HT1080 (cell line): ENCODE measurements at places on chromosomes 5 and 9.
A peak's percentile ranks its signal among the peaks of the same experiment; 100 is the strongest.

GRCh38 chr9:101467690-101468089, 32.1 kb upstream of the ALDOB start:
- DNase-seq, result no peak

GRCh38 chr5:131973089-131973712, 27.7 kb upstream of the MEIKIN start:
- DNase-seq, result no peak

GRCh38 chr5:43336159-43336558, 22.9 kb upstream of the HMGCS1 start:
- DNase-seq, result peak; percentile 85

- no peak for DNase-seq
Measured at GRCh38 chr9:9079473-9079872, 1279.9 kb upstream of the DMAC1 start.

DNA sequence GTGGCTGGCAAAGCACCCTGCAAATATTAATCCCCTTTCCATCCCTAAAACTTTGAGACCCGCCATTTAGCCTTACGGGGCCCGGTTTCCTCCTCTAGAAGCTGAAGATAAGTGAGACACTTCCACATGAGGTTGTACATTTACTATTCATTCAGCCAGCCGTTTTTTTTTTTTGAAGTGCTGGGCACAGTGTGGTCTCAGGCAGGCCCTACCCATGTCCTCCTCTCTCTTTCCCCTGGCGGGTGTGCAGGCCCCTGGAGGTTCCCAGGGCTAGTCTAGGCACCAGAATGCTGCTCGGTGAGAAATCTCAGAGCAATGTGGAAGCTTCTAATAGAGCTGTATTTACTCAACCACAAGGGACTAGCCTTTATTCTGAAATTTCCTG, 107.4 kb upstream of the LARP1 start:
- DNase-seq, result no peak

DNA sequence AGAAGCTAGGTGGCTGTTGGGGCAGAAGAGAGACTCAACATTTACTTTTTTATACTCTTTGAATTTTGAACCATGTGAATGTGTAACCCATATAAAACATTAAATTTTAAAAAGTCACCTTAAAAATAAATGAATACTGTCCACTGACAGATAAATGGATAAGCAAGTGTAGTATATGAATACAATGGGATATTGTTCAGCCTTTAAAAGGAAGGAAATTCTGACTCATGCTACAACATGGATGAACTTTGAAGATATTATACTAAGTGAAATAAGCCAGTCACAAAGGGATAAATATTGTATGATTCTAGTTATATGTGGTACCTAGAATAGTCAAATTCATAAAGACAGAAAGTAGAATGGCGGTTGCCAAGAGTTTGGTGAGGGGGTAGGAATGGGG, 113.9 kb downstream of the TMEM174 start:
- peak; percentile 61 for DNase-seq

GRCh38 chr5:8561854-8562253, 692.9 kb downstream of the MTRR start:
- no peak for DNase-seq

- DNase-seq, result no peak
Measured at GRCh38 chr5:93299681-93300308, 281.2 kb downstream of the NR2F1-AS1 start.

DNA sequence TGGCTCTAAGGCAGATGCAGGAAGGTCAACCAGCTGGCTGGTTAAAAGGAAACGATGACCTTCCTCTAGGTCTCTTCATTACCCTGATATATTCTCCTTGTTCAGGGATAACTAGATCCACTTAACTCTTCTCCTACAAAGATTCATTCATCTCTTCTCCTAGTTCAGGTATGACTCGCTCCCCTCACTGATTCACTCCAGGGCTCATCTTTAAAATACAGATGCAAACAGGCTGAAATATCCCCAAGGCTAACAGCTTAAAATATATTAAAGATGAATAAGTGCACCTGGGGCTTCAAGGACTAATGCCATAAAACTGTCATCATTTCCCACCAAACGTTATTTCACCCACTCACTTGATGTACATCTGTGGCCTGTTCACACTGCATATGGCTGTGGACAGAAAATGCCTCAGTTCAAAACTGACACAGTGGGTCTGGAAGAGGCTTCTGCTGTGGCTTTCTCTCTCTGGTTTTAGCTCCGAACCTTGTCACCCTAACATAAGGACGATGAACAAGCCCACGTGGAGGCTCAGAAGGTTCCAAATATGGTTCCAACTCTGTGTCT, 366.9 kb downstream of the DEPDC1B start:
- no peak for DNase-seq

DNA sequence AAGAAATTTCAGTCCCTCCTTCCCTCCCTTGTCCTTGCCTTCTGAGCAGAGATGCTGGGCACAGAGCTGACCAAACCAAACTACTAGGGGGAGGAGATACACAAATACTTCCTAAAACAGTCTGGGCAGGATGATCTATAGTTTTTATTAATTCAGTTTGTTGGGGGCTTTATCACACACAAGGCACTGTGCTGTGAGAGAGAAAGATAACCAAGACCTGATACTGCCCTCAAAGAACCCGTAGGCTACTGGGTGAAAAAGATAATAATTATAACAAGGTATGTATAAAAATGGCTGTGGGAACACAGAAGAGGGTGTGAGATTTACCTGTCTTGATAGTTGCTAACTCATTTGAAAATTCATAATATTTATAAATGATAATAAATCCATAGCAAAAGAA, 354.7 kb downstream of the NDUFS4 start:
- DNase-seq, result no peak

DNA sequence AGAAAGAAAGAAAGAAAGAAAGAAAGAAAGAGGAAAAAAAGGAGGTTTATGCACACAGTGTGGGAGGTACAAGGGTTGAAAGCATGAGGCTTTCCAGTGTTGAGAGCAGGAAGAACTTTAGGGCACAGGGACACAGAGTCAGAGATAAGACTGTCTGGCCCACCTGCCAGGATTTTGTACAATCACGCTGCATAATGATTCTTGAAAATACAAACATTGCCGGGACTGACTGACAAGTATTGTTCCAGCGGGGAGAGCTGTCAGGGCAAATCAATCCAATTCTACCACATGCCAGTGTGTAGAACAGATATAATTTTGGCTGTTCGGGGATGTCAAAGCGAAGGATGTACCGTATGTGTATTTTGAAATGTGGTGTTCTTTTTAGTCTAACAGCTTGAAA, 254.7 kb downstream of the NTRK2 start:
- no peak for DNase-seq

GRCh38 chr9:17994695-17995425, 416.0 kb downstream of the SH3GL2 start:
- DNase-seq, result no peak

DNA sequence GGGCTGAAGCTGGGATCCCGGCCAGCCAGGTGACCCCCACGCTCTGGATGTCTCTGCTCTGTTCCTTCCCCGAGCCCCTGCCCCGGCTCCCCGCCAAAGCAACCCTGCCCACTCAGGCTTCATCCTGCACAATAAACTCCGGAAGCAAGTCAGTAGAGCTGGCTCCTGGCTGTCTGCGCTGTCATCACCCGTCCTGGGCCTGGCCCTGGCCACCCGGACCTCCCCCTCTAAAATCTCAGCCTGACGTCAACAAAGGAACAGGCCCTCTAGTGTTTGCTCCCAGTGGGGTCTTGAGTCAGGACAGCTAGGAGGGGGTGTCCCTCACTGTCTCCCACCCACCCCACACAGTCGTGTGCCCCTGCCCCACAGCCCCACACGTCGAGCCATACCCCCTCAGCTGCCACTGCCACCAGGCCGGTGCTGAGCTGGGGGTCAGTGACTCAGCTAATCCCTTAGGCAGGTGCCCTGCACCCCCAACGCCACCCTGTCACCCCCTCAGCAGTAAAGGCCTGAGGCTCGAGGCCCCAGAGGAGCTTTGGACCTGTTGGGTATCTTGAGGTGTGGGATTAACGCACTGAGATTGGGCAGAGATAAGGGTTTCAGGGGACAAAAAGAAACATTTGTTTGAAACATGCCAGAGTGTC, 1.1 kb upstream of the LCNL1 start:
- DNase-seq, result peak; percentile 30

DNA sequence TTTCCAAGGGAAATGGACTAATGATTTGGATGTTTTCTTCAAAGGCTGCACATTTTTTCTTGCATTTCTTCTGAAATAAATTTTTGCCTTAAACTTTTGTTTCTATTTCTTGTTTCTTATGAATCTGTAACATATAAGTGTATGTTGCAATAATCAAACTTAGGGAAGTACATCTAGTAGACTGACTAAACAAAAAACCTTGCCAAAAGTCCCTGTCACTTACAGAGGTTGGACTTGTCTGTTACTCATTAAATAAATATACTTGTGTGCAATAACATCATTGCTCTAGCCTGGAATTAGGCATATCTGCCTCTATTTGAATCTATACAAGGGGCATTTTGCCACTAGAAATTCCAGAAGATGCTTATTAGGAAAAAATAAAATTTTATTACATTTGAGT, 56.6 kb downstream of the C6 start:
- no peak for DNase-seq

DNA sequence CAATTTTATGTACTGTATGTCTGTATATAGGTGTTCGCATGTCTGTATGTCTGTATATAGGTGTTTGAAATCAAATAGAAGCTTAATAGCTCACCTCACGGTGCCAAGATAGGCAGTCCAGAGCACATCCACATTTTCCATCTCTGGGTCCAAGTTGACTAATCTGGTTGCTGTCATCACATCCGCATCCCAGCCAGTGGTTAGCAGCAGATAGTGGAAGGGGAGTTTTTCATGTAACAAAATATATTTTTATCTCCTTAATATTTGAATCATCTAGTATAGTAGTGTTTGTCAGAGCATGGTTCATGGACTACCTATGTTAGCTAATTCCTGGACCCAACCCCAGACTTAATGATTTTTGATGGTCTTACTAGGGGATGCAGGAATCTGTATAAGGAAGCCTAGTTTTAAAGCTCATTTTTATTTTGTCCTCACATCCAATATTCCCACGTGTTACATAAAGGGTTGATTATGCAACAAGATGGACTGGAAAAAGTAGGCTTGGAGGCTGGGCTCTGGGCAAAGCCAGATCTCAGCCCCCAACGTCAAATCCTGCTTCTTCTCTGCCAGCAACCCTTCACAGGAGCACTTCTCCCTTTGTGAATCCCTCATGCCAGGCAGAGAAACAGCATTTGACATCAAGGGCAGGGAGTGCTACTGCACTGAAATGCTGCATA, 219.7 kb downstream of the ZSWIM6 start:
- no peak for DNase-seq

- DNase-seq, result peak; percentile 20
Measured at GRCh38 chr9:118366228-118366627, 662.0 kb downstream of the TLR4 start.

- peak; percentile 69 for DNase-seq
Measured at GRCh38 chr5:35247648-35248034, 17.4 kb upstream of the PRLR start.

DNA sequence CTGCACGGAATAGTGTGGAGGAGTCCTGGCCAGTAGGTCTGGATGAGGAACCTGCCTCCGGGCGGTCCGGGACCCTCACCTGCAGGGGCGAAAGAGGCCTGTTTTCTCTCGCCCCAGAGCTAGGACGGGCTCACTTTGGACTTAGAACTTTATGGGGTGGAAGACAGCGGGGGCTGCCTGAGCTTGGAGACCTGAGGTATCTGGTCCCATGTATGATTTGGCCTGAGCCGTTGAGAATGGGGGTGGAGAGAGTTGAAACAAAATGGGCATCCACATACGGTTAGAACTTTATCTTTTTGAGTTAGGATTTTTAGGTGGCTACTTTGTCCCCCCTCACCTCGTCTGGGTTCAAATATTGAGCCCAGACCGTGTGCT, 681 bp upstream of the ETF1 start:
- no peak for DNase-seq

GRCh38 chr9:136858452-136858843, 6.3 kb downstream of the MAMDC4 start:
- DNase-seq, result no peak
